ENCODE measurements at places on chromosomes 11 and 22.

DNA sequence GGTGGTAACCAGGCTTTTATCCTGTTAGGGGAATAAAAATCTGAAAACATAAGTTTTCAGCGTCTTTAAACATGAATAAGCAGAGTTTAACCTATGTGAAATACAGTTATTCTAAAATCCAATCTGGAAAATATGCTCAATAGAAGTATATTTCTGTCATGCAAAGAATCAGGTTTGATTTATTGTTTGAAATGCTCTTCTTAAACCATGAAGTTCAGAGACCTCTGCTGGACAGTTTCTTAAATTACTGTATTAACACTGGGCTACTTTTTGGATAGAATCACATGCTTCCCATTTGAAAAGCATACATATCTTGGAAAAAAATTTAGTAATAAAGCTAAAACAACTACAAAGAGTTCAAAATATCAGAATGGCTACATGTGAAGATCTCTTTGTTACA is 25.4 kb downstream of the APIP start:
- peak; percentile 19 for DNase-seq

- no peak for DNase-seq
Measured at GRCh38 chr11:67197606-67198005, 68.7 kb upstream of the GRK2 start.

DNA sequence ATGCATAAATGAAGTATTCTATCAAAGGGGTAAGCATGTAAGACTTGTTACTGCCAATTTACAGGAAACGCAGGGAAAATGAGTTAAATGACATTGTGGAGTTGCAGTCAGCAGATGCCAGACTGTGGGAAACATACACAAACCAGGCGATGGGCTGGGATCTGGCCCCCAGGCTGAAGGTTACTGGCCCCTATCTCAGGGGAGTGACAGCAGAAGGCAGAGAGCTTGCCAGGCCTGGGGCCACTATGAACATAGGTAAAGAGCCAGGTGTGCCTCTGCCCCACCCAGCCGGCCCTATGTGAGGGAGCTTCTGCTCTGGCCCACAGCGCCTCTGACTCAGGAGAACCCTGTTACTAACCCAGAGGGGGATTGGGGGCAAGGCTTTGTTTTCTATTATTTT is 26.1 kb upstream of the SLC25A1 start:
- DNase-seq, result no peak

DNA sequence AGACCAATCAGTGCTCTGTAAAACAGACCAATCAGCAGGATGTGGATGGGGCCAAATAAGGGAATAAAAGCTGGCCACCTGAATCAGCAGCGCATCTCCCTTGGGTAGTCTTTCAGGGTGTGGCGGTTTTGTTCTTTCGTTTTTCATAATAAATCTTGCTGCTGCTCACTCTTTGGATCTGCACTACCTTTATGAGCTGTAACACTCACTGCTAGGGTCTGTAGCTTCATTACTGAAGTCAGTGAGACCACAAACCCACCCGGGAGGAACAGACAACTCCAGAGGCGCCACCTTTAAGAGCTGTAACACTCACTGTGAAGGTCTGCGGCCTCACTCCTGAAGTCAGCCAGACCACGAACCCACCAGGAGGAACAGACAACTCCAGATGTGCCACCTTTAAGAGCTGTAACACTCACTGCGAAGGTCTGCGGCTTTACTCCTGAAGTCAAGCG is 175.5 kb upstream of the PDGFD start:
- DNase-seq, result no peak

DNA sequence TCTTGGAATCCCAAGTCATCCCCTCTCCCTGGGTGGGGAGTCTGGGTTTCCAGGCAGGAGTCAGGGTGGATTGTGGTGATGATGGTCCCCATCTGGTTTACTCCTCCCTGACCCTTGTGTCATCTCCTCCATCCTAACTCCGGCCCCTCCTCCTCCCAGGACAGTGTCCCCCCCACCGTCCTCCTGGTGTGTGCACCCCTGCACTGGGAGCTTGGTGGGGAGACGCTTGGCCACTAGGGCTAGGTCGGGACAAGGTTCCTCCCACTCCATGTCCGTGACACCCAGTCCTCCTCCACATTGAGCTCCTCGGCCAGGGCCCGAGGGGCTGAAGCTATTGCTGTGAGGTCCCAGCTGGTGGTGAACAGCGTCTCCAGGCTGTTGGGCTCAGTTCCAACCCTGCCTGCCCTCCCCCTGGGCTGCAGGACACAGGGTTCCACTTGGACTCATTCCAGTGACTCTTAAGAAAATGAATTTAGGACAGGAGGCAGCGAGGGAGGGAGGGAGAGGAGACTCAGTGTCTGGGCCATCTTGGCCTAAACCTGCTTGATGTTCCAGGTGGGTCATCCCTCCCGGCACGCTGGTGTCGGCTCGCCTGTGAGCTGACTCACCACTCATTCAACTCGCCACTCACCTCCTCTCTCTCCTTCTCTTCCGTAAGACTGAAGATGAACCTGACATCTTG is 433.2 kb downstream of the TBC1D22A start:
- DNase-seq, result no peak

GRCh38 chr22:32828150-32828549 is 26.6 kb downstream of the TIMP3 start:
- DNase-seq, result no peak

GRCh38 chr11:27118949-27119348 is 78.3 kb downstream of the BBOX1 start:
- DNase-seq, result no peak

DNA sequence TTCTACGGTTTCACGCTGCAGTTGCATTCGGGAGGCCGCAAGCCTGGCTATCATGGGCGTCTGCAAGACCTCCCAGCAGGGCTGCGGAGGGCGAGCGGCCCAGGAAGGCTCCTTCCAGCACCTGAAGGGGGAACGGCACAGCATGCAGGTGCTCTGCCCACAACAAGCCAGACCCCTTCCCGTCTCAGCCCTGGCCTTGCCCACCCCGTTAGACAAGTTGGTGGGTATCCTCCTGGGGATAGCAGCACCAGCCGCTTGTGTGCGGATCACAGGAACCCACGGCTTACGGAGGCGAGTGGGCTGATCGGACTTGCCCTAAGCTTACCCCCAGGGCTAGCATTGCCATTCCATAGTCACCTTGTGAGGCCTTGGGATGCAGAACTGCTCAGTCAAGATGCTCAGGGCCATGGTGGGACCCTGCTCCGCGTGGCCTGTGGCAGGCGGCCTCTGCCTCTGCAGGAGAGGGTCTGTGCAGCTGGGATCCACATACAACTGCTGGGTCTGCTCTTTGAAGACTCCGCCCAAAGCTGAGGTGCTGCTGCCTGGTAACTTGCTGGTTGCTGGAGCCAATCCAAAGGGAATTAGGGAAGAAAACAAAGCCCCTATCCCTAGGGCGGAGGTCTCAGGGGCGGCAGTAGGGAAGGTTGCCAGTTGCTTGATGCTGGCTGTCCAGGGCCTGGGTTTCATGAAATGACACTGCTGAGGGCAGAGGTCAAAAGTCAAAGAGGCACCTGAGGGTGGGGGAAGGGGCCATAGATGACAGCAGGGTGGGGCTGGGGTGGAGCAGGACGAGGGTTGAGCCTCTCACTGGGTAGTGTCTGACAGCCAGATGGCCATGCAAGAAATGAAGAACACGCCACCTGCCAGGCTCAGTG is 1.4 kb upstream of the OSBPL5 start:
- no peak for DNase-seq

DNA sequence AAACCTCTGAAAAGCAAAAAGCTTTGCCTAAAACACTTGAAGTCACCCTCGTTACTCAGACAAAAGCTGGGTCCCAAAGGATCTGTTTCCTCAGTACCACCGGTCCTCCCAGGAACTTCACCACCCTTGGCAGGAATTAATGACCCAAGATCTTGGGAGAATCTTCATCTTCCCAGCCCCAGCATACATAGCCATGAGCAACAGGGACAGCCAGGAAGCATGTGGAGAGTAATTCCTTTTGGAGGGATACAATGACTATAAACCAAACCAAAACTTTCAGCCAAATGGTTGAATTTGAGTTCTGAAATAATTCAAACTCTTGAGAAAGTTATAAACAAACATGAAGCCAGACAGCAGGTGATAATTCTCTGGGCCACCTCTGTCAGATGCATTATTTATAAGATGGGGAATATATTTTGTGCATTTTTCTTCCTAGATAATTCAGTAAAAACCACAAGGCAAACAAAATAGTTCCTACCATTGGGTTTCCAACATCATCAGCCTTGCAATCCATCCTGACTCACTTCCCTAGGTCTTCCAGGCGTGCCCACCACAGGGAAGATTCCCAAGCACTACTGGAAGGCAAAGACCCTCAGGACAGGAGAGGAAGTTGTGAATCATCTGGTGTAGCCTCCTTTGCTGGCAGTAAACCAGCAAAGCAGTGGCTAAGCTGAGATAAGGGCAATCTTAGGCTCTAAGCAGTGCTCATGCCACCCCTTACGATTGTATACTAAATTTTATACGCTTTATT is 71.7 kb upstream of the DRD2 start:
- DNase-seq, result no peak

DNA sequence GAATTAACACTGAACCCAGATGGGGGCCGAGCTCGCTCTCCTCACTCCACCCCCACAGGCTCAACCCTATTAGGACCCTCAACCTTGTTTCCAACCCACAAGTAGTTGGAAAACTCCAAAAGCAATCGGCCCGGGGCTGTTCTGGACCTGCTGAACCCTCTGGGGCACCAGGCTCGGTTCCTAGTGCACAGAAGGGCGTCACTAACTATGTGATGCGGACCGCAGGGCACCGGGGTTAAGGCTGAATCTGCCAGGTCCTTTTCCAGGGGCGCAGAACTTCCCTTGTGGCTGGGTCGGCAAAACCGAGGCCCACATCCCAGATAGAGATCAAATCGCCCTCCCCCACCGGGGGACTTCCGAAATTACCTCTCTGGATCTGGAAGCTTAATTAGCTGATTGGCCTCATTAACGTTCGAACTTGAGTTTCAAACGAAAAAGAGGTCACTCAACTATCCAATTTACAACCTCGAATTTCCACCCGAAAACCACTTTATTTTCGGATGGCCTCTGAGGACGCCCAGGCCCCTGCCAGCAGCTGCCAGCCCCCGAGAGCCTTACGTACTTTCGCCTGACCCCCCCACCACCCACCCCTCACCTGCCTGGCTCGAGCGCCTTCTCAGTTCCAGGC is 1.7 kb downstream of the SHANK2 start:
- no peak for DNase-seq

- DNase-seq, result no peak
Measured at GRCh38 chr11:64766881-64767280, 7.1 kb upstream of the PYGM start.

- DNase-seq, result peak; percentile 17
Measured at GRCh38 chr11:119673759-119674336, 55.2 kb downstream of the NECTIN1 start.

GRCh38 chr11:2655834-2656622 is 43.8 kb downstream of the KCNQ1OT1 start:
- no peak for DNase-seq

GRCh38 chr11:44566952-44567875 is 1.8 kb downstream of the CD82 start:
- DNase-seq, result peak; percentile 33
